ENCODE measurements at places on chromosomes 2 and 18. TPM values are rescaled to one million over a fixed set of nuclear protein-coding genes. Genes with fewer than 3 reads are reported as not detected.

DNA sequence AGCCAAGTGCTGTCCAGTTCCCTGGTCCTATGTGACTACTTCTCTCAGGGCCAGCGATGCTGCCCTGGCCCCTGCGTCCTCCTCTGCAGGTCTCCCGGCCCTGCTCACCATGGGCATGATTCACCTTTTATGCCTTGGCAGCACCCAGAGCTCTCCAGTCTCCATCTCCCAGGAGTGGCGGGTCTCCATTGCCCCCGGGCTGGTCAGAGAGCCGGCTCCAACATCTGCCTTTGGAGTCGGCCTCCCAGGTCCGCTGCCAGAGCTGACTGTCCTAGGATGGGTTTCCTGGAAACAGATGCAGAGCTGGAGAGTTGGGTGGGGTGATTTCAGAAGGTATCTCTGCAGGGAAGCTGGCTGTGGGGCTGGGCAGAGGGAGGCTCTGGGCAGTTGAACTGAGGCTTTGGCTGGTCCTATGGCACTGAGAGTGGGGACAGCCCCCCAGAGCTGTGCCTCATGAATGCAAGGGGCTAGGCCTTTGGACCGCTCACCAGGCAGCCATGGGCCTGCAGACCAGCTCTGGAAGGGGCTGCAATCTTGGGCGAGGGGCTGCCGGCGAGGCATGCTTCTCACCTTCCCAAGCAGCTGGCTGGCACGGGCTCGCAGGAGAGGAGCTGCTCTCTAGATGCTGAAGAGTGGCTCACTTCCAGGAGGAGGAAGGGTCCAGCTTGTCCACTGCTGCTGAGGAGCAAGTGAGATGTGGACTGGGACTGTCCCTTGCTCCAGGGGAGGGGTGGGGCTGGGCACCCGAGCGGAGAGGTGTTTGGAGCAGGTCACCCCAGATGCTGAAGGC lies 59.8 kb upstream of the HS6ST1 start:
- H3K4me1 ChIP-seq: peaks cover 21% of the 10 kb centered on the region
- H3K36me3 ChIP-seq: no peaks in the 10 kb centered on the region
- no peak overlapping the region for H3K4me3 ChIP-seq

DNA sequence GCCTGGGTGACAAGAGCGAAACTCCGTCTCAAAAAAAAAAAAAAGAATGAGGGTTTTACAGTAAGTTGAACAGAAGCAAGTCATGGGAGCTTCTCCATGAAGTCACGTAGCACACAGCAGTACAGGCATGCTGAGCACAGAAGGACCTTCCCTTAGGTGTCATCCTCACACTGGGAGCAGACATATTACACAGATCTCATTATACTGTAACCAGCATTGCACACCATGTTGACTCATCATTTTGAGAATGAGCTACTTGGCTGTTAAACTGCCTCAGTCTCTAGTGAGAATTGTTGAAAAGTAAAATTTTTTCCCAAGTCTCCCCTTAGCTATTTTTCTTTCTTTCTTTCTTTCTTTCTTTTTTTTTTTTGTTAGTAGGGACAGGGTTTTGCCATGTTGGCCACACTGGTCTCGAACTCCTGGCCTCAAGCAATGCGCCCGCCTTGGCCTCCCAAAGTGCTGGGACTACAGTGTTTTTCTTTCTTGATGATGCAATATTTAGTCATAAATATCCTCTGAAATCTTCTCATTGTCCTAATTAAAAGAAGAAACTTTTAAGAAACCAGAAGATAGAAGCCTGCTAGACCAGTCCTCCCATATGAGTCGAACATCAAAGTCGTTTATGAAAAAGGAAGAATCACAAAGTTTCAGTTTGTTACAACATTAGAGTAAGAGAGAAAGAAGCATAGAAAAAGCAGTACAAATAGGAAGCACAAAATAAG lies 37.9 kb upstream of the PPP1CB start:
- H3K4me1 ChIP-seq: no peaks in the 10 kb centered on the region
- no peak overlapping the region for H3K4me3 ChIP-seq

- no peak overlapping the region for H3K4me3 ChIP-seq
- DNase-seq: no peak
- H3K27me3 ChIP-seq: no peaks in the 10 kb centered on the region
- peaks cover 16% of the 10 kb centered on the region for H3K4me1 ChIP-seq
- no peak overlapping the region for H3K27ac ChIP-seq
Observed at GRCh38 chr2:233051241-233052149, 8.6 kb upstream of the INPP5D start.

- no peaks in the 10 kb centered on the region for H3K27me3 ChIP-seq
- no peaks in the 10 kb centered on the region for H3K4me1 ChIP-seq
- H3K27ac ChIP-seq: no peak overlapping the region
- no peaks in the 10 kb centered on the region for H3K36me3 ChIP-seq
- no peak for DNase-seq
- H3K4me3 ChIP-seq: no peak overlapping the region
Observed at GRCh38 chr2:173151671-173152401, 76.2 kb downstream of the MAP3K20 start.

DNA sequence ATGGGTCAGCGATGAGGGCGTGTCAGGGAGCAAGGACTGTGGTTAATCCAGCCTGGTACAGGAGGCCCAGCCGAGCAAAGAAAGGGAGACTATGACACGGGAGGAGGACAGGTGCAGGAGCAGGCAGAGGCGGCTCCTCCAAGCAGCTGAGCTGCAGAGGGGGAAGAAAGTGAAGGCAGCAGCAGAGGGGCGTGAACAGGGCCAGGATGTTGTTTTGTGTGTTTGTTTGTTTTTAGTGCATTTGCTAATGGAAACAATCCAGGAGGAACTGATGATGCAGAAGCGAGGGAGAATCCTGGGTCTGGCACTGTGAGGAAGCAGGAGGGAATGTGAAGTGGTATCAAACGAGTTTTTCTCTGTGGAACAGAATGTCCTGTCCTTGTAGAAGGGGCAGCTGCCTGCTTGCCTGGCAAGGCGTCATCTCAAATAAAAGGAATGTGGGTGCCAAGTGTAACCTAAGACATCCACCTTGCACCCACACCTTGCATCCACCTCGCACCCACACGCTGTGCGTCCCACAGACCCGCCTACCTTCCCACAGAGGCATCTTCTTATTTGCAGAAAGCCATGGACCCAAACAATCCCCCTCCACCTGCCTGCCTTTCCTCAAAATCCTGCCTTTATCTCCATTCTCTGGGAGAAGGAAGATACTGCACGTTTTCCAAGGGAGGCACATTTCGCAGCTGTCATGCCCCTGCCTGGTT lies 134.8 kb downstream of the SH3BP4 start:
- no peak overlapping the region for H3K27ac ChIP-seq
- no peaks in the 10 kb centered on the region for H3K4me1 ChIP-seq
- H3K27me3 ChIP-seq: no peaks in the 10 kb centered on the region

Gene CARF
- total RNA-seq: 4.2 TPM

Gene MARCO
- not detected for total RNA-seq

Gene USP37
- 29.9 TPM for total RNA-seq

Measured in CD8-positive, alpha-beta memory T cell (primary cell).